ENCODE measurements at places on chromosomes 3 and 15.
A peak's percentile ranks its signal among the peaks of the same experiment; 100 is the strongest.

DNA sequence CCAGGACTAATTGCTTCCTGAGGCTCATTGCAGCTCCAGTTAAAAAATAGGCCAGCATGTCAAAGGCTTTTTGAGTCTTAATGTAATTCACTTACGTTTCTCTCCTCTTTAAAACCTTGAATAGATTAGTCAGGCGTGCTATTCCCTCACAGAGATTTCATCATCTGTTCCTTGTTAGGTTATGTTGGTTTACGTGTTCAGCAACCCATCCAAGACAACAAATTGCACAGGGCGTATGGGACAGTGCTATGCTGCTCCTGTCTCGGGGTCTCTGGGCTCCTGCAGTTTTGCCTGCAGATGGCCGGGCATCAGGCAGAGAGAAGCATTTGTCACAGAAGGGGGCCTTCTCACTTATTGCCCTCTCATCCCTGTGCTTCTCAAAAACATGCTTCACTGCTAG is 117.1 kb downstream of the CHDH start:
- no peak for DNase-seq

DNA sequence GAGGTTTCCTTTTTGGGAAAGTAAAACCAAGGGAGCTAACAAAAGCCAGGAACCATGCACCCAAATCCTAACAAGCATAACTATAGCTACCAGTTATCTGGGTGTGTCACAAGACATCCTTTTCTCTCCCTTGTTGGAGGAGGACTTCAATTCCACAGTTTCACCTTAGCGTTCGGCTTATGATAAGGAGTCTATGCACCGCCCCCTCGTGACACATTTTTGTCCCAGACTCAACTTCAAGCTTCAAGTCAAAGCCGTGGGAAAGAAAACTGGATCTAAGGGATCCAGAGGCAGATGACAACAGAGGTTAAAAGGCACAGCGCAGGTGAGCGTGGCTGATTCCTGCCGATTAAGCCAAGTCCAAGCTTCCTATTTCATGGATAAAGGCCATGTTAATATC is 13.9 kb upstream of the FXR1 start:
- DNase-seq: no peak

DNA sequence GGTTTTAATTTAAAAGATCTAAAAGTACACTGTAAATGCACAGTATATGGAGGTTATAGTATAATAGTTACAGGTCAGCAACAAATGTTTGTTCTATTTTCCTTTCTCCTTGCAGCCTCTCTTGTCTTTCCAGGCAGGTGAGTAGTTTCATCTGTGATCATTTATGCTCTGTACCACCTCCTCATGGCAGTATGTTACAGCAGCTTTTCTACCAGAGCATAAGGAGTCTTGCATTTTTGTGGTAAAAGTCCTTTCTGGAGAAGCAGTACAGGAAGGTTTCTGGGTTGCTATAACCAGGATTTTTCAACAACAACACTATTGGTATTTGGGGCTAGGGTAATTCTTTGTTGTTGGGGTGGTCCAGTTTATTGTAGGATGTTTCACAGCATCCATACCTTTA is 59.5 kb downstream of the ZNF609 start:
- no peak for DNase-seq

GRCh38 chr3:41029356-41029755 is 169.9 kb upstream of the CTNNB1 start:
- DNase-seq: no peak

GRCh38 chr15:31500766-31501449 is 174.3 kb downstream of the KLF13 start:
- no peak for DNase-seq

DNA sequence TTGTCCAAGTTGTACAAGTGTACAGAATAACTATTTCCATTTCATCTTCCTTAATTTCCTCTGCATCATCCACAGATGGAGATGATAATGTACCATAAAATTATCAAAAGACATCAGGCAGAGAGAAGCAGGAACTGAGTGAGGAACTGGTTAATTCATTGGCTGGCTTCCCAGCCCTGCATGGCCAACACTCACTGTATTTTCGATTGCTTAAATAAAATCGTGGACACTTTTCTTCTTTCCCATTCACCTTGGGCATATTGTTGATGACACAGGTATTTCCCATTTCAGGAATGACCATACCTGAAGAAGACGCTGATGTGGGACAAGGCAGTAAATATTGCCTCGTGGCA is 144.2 kb upstream of the ABHD17C start:
- no peak for DNase-seq

DNA sequence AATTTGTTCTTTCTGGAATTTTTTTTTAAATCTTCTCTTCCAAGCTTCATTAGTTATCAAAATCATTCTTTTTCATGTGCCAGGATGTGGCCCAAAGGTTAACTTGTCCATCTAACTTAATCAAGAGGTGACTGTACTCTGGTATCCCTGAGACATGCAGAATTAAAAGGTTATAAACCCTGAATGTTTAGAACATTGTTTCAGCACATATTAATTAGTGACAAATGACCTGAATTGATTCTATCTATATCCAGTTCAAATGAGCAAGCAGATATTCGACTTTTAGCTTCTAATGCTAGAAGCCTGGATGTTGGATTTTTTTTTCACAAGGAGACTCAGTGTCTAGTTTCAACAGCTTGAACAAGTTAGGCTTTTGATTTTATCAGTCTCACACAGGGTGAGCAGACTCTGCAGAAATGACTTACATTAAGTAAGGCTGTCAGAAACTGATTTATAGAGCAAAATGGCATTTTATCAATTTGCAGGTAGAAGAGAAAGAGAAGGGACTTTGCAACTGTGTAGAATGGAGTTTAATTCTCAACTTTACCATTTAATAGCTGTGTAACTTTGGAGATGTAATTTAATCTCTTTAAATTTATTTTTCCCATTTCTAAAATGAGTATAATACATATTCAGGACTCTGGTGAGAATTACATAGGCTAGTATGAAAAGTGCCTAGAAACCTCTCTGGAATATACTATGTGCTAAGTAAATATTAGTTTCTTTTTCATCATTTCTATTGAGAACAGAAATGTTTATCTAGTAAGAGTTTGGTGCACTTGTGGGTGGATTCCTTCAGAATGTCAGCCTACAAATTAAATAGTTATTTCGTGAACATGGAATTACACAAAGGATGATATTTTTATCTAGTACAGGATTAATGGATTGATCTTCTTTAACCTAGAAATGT is 100.0 kb downstream of the ALCAM start:
- peak; percentile 24 for DNase-seq

- no peak for DNase-seq
Measured at GRCh38 chr3:176896640-176897039, 300.6 kb downstream of the TBL1XR1 start.
